ENCODE measurements at places on chromosomes 3 and 15.

GRCh38 chr15:24856397-24857390 lies 98.1 kb upstream of the SNRPN start:
- no peak for DNase-seq

GRCh38 chr15:73397461-73397860 lies 28.7 kb upstream of the HCN4 start:
- no peak for DNase-seq

- DNase-seq = no peak
Observed at GRCh38 chr15:57476533-57476975, 100.2 kb downstream of the CGNL1 start.

- no peak for DNase-seq
Observed at GRCh38 chr3:123380261-123380660, 68.6 kb downstream of the ADCY5 start.

DNA sequence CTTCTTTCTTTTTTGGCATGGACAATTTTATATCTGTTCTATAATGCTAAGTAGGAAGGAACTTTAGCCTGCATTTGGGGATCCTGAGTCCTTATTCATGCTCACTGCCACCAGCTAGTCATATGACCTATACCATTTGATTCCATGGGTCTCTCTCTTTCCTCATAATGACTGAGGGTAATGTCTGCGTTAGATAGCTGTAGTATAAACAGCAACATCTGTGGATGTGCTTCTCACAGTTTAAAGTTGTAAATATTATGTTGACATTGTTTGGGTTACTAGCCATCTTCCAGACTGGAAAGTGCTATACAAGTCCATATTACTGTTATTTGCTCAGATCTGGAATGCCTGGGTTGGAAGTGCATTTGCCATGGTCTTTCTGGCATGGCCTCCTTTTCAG lies 274.9 kb upstream of the SEMA6D start:
- no peak for DNase-seq

GRCh38 chr15:27081676-27082418 lies 110.9 kb downstream of the GABRG3 start:
- DNase-seq = no peak

GRCh38 chr15:75153087-75153486 lies 48.6 kb upstream of the C15orf39 start:
- DNase-seq = no peak
